T-helper 17 cell (primary cell): ENCODE measurements at places on chromosomes 5 and 9.
A peak's percentile ranks its signal among the peaks of the same experiment; 100 is the strongest.

DNA sequence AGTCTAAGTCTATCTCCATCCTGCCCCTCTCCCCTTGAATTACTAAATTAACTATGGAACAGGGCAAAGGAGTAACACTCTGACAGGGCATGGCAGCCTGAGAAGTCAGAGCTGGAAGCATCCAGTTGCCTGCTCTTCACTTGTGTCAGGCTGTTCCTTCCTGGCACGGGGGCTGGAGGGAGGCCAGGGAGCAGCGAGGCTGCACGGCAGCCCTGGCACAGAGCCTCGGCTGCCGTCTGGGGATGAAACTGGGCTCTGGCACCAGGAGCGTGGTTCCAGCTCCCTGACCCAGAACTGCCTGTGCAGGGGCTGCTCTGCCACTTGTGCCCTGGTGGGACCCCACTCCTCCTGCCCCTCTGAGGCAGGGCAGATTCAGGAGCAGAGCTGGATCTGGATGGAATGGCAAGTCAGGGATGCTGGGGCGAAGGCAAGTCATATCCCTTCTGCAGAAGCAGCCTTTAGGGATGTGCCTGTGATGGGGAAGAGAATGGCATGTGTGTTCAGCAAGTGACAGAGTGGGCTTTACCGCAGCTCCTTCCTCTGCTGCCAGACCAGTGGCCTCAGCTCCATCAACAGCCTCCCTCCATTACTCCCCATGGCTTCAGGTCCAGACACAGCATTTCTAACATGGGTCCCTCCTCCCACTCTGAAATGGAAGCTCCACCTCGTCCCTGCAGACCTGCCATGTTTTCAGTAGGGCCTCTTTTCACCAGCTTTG lies 42.2 kb upstream of the PDE8B start:
- no peak for DNase-seq

DNA sequence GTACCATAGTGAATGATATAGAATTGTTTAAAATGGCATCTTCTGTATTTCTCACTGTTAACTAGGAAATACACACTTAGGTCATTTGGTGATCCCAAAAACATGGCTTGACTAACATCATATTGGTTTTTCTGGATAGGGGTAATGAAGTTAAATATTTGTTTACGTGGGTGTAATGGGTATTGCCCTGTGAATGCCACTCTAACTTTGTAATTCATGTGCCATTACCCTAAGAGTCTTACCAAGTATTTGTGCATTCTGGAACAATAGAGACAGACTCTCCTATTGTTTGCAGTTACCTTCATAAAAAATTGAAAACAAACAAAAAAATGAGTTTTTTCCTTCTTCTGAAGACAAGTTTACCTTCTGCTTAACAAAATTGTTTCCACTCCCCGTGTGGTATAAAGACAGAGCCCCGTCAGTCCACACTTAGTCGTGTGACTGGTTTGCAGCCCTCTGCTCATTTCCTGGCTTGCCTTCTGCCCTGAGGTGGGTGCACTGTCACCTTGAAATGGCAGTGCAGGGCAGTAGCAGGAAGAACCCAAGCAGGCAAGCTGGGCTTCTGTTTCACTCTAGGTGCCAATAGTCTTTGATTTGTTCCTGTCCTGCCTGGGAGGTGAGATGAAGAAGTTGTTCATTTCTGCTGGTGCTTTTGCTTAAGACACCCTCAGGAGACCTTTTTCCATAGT lies 9.6 kb upstream of the CATSPER3 start:
- no peak for DNase-seq

DNA sequence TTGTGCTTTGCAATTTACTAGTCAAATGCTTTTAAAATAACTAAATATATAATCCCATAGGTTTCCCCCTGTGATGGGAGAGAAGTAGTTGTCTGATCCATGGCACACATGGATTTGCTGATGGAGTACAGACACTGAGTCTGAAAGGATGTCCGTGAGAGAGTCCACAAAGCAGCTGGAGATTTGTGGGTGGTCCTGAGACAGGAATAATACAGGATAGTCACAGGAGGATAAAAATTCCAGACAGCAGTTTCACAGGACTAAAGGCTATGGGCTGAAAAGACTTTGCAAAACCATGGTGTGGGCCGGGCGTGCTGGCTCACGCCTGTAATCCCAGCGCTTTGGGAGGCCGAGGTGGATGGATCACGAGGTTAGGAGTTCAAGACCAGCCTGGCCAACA lies 58.7 kb upstream of the ZFR start:
- no peak for DNase-seq

DNA sequence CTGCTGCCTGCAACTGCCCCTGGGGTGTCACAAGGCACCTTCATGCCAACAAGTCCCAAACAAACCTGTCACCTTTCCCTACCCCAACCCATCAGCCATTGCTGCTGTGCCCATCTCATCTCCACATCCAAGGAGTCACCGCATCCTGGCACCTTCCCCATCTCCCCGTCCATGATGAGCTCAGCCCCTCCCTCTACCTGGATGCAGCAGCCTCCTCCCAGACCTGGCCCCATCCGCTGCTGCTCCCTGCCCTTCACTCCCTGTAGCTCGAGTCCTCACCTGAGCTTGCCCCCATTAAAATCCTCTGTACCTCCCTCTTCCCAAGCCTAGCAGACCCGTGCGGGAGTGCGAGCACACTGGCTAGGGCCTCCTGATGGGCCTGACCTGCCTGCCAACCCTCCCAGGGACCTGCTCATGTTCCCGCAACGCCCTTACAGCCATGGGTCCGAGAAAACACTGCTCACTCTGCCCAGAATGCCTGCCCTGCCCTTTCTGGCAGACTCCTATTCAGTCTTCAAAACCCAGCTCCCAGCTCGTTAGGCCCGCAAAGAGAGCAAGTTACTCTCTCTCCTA lies 110.6 kb downstream of the ADAMTS2 start:
- no peak for DNase-seq

- DNase-seq, result no peak
These were observed 5.5 kb upstream of the ITK start for GRCh38 chr5:157175071-157175612.

- no peak for DNase-seq
These were observed 526.1 kb upstream of the WWC1 start for GRCh38 chr5:167765352-167765751.

DNA sequence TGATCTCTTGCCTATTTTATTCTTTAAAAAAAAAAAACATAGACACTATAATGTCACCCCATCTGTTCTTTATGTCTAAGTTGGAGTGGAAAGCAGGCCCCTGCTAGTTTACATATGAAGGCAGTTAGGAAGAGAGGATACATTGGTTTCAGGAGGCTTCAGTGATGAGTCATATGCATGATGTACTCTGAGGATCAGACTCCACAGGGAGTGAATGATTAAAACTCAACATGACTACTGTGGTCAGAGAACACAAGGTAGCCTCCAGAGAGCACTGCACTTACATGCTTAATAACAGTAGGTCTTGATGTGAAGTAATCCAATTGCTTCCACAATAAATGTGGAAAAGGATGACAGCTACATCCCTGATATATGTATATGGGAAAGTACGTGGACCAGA lies 22.7 kb upstream of the FSTL4 start:
- DNase-seq, result no peak

- DNase-seq, result peak; percentile 93
These were observed at the start of gene ZMYND19 for GRCh38 chr9:137590469-137591383. Gene ZMYND19 (minus strand): TSS chr9:137590512. CDS start chr9:137590263, 249 bp downstream.

DNA sequence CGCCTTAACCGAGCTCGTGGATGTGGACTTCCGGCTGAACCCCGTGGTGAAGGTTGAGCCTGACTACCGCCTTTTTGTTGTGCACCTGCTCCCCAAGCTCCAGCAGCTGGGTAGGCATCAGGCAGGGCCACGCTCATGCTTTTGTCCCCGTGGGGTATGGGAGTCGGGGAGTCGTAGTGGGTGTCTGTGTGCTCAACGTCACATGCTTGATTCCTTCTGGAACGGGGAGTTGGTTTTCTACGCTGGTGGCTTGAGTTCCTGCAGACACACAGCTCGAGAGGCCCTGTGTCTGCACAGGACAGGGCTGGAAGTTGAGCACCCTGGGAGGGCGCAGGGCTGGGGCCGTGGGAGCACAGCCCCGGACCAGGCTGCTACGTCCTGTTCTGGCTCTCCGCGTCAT lies 8.0 kb downstream of the CEP72 start:
- DNase-seq, result no peak
